Amniotic stem cell (primary cell): ENCODE measurements at places on chromosomes 2 and 18.

GRCh38 chr2:10498525-10499274 is 50.6 kb upstream of the ODC1 start:
- no peak for DNase-seq

DNA sequence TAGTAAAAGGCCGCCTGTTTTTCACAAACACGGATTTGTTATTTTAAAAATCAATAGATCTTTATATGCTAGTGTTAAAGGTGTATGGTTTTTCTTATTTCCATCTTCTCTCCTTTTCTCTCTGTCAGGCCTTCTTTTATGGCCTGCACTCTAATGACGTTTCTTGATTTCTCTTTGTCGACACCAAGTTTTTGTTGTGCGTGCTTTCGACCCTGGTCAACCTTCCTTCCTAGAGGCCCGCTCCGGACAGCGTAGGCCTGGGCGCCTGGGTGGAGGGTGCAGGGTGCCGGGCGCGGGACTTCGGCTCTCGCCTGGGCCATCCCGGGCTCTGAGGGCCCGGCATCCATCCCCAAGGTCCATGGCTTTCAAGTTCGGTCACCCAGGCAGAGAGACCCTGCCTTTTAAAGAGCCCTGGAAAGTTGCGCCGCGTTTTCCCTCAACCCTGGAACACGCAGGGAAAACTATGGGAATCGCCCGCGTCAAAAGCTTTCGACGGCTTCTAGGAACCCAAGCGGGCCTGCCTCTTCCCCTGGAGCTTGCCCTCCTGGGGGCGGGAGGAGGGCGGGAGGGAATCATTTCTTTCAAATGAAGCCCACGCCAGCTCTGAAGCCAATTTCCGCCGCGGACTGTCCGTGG is 4.1 kb upstream of the SATB2 start:
- no peak for DNase-seq

GRCh38 chr18:79862562-79862961 is 64.8 kb downstream of the KCNG2 start:
- DNase-seq, result no peak

DNA sequence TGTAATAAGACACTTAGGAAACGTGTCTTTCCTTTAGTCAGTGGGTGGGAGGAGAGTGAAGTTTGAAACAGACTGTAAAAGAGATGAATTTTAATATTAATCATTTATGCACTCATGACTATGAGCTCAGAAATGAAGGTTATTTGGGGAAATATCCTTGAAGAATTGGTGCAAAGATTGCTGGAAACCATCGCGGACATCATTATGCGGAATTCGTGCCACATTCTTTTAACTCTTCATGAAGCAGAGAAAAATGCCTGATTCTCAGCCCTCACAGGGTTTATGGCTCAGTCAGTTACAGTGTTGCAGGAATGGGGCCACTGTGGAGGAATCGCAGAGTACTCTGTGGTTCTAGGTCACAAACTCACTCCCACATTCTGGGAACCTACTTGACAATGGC is 109.7 kb downstream of the RGPD3 start:
- DNase-seq, result no peak

DNA sequence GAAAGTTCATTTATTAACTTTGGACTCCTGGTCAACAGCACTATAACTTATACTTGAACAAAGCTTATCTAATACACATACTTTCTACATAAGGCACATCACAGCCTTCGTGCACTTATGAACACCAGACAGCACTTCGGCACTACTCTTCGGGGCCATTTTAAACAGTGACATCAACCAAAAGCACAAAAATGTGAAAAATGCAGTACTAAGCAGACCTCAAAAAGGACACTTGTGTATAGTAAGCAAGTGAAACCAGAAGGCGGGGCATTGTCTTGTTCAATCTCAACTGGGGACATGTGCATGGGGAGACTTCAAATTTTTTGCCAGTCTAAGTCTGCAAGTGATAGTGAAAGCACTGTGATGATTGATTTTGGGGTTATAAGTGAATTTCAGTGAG is 163.0 kb downstream of the NCKAP5 start:
- no peak for DNase-seq

- no peak for DNase-seq
Observed at GRCh38 chr2:221133941-221134340, 438.2 kb downstream of the EPHA4 start.

DNA sequence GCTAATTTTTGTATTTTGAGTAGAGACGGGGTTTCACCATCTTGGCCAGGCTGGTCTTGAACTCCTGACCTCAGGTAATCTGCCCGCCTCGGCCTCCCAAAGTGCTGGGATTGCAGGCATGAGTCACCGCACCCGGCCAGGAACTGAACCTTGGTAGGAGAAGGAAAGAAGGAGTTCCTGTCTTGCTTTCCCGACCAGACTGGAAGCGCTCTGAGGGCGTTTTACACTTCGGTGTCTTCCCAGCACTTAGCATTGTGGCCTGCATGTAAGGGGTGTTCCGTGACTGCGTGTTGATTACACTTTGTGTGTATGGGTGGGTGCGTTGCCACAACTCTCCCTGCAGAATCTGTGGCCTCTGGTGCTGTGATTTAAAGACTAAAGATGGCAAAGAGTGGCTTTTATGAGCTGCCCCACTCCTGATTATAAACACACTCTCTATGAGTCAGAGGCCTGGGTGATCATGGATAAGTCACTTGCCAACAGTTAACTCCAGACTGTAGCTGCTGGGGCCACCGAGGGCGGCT is 46.0 kb downstream of the ODC1 start:
- no peak for DNase-seq

DNA sequence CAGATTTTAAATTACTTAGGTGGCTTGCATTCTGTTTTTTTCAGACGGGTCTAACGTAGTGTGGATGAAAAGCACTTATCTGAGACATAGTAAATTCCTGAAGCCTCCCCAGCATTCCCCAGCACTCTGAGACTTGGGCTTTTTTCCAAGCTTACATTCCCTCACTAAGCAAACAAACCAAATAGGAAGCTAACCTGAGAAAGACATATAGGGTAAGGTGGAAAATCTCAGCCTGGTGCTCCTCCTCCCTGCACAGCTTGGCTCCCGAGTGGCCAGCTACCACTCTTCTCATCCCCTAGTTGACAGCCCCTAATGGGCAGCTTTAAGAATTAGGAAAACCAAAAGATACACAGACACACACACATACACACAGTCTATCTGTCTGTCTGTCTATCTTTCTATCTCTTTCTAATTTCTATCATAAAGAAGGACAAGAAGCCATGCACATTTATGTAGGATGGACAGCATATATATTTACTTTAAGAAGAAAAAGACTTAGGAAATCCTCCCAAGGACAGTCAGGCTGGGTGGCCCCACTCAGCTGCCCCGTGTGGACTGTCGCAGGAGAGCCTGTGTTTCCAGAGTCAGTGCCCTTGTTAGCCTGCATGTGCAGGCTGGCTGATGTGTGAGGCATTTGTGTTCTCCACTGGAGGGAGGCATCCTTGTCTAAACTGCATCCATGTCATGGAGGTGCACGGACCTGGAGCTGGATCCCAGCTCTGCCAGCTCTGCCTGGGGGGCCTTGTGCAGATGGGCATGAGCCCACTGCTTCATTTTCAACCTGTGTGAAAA is 8.2 kb downstream of the CNNM3 start:
- DNase-seq, result no peak

DNA sequence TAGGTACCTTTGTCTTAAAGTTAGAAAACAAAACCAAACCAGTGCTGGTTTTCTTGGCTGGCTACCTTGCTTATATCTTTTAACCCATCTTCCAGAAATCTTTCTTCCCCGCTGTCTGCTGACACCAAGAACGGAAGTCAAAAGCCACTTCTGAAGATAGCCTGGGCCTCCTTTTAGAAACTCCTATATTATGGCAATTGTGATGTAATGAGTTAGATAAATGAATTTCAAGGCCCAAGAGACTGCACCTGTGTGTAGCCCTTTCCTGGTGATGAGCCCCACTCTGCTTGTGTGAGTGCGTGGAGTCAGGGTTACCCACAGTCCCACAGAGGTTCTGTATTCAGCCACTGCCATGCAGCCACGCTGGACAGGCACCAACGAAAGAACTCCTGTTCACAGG is 60.7 kb downstream of the ARMC9 start:
- no peak for DNase-seq

DNA sequence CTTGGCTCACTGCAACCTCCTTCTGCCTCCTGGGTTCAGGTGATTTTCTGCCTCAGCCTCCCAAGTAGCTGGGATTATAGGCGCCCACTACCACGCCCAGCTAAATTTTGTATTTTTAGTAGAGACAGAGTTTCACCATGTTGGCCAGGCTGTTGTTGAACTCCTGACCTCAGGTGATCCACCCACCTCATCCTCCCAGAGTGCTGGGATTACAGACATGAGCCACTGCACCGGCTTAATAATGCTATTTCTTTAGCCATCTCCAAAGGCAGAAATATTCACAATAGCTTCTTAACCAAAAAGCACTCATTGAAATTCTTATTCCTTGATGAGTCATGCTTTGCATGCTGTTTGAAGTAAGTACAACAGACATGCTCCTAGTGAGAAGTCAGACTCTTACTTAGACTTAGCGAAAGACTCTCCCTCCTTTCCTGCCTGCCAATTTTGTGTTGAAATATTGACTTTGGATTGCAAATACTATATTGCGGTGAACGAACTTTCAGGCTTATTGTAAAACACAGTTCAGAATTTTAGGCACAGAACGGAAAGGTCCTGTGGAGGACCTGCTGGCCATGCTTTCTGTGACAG is 4.4 kb downstream of the ACTR3 start:
- no peak for DNase-seq

DNA sequence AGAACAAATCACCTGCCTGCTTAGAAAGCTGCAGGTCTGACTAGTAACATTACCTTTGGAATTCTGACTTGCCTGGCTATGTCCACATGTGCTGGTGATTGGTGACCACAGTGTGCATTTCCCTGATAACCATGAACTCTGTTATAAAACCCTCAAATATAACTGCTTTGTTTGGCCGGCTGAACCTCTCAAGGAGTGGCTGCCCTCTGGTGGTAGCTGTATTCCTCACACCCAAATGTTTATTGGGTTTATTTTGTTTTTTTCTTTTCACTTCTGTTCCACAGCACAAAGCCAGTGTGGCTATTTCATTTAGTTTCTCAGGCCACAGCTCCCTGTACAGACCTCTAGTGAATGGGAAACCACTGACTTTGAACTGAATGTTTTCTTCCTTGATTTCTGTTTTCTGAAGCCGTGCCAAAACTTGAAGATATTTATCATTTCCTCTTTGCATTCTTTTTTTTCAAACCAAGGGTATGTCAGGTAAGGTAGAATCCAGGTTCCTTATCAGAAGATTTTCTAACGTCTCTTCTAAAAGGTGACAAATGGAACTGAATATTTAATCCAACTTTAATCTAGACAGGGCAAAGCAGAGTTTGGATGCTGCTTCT is 549.0 kb upstream of the VRK2 start:
- DNase-seq, result peak; percentile 63

DNA sequence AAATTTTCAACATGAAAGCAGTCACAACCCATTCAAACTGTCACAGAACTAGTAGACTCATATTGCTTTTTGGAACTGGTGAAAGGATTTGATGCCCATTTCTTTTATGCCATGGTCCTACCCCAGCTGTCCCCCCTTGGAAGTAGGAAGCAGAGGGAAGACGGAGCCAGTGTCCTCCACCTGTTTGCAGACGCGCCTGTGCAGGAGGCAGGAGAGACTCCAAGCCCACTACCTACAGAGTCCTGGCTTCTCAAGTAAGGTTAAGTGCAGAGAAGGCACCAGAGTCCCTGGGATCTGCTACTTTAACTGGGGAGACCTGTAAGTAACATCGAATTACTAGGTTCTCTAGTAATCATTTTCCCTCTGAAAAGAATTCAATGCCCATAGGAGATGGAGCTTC is 32.7 kb upstream of the DNMT3A start:
- no peak for DNase-seq

DNA sequence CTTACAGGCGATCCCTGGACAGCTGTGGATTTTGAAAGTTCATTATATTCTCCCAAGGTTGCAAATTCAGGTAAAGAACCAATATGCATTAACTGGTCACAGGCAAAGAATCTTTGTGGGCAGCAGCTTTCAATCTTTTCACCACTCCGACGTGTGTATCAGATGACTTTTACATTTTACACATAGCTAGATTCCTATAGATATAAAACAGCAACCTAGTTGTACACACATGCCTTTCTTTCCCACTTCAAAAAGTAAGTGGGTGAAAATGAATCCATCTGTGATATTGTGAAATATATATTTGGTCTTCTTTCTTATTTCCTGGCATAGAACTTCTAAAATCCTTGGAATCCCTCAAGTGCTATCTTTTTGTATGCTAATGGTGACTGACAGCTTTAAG is 72.5 kb downstream of the SCG2 start:
- no peak for DNase-seq

GRCh38 chr2:75476761-75477160 is 84.0 kb downstream of the EVA1A start:
- no peak for DNase-seq

DNA sequence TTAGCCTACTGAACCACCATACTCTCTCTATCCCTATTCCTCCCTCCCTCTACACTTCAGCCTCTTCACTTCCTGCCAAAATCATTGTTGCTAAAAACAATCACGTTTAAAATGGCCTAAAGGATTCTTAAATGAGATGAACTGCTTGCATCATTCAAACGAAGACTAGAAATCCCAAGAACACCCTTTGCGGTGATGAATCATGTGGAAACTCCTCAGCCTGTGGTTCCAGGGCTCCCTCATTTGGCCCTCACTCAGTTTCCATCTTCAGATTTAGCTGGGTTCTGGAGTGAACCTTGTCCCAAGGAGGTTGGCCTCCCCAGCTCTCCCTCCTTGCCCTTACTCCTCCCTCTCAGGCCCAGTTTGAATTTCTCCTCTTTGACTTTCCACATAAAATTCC is 125.6 kb upstream of the CDC42EP3 start:
- DNase-seq, result no peak

GRCh38 chr2:197628043-197628500 is 47.3 kb downstream of the RFTN2 start:
- no peak for DNase-seq

- no peak for DNase-seq
Observed at GRCh38 chr2:169509955-169510354, 453 bp downstream of the KLHL41 start.

- no peak for DNase-seq
Observed at GRCh38 chr18:40692871-40693270, 1262.2 kb upstream of the PIK3C3 start.

- no peak for DNase-seq
Observed at GRCh38 chr2:229438430-229439159, 167.5 kb upstream of the PID1 start.

GRCh38 chr18:58668897-58669296 is 2.4 kb upstream of the MALT1 start:
- no peak for DNase-seq

DNA sequence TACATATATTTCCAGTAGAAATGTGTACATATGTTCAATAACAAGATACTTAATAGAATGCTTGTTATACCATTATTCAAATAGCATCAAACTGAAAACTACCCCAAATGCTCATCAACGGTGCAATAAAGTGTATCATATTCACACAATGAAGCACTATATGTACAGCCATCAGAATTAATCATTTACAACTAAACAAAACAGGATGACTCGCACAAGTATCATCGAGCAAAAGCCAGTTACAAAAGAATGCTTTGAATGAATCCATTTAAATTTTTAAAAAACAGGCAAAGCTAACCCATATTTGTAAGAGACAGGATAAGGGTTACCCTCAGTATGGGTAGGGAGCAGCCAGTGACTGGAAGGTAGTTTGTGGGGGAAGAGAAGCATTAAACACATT is 132.8 kb upstream of the PDE1A start:
- DNase-seq, result no peak
